ENCODE measurements at places on chromosomes 4 and X.
A peak's percentile ranks its signal among the peaks of the same experiment; 100 is the strongest.

DNA sequence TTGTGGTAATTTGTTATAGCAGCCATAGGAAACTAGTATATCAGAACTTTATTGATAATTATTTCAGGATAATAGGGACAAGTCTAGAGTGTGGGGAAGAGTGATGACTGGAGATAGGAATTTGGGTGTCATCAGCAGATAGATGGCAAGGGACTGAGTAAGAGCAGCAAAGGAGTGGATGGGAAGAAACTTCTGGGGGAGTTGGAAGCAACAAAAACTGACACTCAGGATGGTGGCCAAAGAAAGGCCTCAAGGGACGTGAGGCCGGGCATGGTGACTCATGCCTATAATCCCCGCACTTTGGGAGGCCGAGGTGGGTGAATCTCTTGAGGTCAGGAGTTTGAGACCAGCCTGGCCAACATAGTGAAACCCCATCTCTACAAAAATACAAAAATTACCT lies 9.1 kb upstream of the SLC25A5 start:
- no peak for DNase-seq

DNA sequence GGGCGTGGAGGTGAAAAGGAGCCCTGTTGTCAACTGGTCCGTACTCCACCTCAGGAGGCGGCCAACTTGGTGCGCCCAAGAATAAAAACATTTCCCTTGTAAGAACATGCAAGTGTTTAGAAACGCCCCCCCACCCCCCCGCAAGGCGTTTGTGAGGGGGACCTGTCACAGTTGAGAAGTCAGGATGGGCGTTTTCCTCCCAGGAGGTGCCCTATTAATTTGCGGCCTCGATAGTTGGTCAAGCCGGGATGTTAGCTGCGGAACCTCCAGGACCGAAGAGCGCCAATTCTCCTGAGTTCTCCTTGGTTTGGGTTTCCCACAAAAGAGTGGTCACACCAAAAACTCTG lies 651 bp upstream of the SAP30 start:
- peak; percentile 46 for DNase-seq

DNA sequence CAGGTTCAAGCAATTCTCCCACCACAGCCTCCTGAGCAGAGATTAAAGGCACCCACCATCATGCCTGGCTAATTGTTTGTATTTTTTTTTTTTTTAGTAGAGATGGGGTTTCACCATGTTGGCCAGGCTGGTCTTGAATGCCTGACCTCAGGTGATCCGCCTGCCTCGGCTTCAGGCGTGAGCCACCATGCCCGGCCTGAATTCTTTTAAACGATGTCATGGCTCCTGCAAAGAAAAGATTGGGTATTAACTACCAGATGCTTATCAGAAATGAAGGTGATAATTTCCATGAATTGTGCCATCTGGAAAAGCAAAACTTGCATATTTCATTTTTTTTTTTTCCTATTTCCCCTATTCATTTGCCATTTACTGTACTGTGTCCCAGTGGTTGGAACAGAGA lies 195.7 kb upstream of the IGFBP7 start:
- DNase-seq = no peak

DNA sequence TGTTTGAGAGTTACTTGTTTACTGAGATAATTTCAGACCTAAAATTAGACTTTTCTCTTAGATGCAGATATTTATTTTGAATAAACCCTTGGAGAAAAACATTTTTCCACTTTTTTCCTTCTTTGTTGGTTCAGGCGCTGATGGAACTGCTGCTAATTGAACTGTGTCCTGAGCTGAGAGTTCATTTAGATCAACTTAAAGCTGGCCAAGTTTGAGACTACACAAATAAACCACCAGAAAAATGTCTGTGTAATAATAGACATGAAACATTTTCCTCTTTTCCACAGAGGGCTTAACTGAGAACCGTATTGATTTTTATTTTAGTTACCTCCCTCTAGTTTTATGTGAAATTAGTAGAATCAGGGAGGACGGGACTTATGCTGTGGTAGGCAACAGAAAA lies 32.5 kb downstream of the LRP2BP start:
- no peak for DNase-seq

- DNase-seq = no peak
Observed at GRCh38 chrX:2516623-2517022, 15.8 kb upstream of the DHRSX start.

- no peak for DNase-seq
Observed at GRCh38 chrX:111823128-111823527, 52.9 kb upstream of the TRPC5OS start.

- no peak for DNase-seq
Observed at GRCh38 chr4:98939438-98939837, 10.5 kb upstream of the EIF4E start.

DNA sequence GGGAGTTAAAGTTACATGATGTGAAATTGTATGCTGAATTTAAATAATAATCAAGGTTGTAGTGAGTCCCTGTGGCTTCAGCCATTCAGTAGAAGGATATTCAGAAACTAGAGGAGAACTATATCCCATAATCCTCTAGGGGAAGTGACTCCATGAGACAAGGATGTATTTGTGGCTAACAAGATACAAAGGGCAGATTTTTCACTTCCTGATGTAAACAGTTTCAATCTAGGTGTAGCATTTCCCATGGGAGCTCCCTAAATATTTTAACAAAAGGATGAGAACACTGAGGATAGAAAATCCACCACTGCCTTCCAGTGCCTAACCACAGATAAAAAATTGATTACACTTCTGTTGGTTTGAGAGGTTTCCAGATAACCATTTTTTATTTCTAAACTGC lies 435.4 kb upstream of the TENM3 start:
- no peak for DNase-seq

DNA sequence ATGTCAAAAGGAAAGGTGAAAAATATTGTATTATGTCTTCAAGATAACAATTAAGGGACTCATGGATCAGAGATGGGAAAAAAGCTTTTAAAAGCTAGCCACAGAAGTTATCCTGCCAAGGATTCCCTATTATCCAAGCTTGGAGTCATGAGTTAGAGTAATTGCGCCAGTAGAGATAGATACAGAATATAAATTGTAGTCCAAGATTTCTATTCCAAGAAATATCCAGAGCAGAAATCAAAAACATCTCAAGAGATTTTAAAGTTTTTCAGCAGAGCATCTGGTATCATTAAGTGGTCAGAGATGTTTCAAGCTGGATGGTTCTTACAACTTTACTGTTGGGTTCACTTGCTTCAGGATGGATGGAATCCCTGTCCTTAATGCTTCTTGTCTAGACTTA lies 186.7 kb downstream of the PCDH18 start:
- DNase-seq = no peak

DNA sequence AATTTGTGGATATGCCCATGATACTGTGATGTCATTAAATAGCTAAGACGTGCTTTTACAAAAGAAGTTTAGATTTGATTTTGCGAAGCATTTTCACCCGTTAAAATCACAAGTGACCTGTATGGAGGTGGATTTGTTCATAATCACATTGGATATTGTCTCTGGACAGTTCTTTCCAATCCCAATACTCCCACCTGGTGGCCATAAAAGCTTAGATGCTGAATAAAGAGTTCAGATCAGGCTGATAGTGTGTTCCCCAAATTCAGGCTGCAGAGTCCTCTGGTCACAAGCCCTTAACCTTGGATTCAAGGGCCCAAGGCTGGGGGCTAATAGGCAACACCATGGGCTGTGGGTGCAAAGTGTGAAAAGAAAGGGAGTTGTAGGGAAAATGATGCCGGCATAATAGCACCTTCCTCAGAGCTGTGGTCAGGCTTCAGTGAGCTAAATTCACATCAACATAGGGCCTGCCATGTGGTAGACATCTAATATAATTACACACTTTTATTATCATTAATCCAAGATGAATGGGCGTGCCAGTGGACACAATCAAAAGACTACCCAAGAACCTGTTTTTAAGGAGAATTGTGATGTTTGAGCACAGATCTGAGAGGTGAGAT lies 28.1 kb downstream of the SMIM43 start:
- no peak for DNase-seq

- DNase-seq = no peak
Observed at GRCh38 chrX:153771415-153772315, 7.6 kb downstream of the PLXNB3 start.

DNA sequence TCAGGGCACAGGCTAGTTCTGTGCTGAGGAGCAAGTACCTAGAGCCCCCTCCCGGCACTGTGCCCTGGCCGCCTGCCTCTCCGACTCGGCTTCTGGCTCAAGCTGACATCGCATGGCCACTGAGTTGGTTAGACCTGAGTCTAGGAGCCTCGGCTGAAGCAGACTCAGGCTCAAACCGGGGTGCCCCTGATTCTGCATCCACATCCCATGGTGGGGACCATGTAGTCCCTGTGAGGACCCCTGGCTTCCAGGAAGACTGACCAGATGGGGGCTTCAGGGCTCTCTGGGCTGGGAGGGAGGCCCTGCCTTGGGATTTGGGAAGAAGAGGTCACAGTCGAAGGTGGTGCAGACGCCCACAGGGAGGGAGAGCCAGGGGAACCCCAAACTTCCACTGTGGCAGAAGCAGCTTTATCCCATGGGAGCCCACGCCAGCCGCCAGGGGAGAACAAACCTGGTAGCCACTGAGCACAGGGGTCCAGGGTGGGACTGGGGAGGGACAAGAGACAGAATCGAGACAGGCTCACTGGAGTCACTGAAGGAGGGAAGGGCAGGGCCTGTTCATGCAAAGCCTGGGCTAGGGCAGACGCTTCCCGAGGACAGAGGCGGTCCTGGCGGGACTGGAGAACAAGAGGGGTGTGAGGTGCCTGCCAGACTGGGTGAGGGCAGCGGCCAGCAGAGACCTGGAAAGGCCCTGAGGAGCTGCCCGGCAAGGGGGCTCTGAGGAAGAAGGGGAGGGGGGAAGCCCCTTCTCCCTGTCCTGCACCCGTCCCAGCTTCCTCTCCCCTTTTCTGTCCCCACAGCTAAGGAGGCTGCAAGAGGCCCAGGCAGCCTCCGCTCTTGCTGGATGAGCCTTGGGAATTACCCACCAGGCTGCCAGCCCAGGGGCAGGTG lies 1.1 kb downstream of the PDE6B start:
- no peak for DNase-seq
